AG10803 (cell line): ENCODE measurements at places on chromosomes 3 and 15.

DNA sequence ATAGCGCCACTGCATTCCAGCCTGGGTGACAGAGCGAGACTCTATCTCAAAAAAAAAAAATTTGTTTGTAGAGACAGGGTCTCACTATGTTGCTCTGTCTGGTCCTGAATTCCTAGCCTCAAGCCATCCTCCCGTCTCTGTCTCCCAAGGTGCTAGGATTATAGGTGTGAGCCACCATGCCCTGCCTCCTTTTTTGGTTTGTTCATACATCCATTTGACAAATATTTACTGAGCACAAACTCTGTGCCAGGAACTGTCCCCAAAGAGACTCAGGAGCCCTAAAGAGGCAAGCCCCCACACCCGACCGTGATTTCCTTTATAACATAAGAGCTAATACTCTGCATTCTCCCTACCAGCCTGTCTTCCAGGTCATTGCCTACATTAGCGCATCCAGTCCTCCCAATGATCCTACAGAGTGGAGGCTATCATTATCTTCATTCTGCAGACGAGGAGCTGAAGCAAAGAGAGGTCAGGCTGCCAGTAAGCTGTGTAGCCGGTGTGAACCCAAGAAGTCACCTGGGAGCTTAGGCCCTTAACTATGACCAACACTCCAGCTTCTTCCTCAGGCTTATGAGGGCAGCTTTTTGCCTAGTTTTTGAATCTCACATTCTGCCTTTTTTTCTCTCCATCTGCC lies 6.3 kb upstream of the PXK start:
- no peak for DNase-seq

DNA sequence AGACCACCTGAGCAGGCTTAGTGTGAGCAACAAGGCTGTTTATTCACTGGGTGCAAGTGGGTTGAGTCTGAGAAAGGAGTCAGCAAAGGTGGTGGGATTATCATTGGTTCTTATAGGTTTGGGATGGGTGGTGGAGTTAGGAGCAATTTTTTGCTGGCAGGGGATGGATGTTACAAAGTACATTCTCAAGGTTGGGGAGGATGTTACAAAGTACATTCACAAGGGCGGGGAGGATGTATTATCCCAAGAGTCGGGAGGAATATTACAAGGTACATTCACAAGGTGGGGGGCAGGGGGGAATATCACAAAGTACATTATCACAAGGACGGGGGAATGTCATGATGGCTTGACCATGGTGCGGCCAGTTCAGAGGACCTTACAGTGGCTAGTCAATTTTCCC lies 32.9 kb upstream of the OSBPL11 start:
- no peak for DNase-seq

GRCh38 chr15:99169769-99170311 lies 65.0 kb downstream of the SYNM start:
- DNase-seq, result peak; percentile 61

DNA sequence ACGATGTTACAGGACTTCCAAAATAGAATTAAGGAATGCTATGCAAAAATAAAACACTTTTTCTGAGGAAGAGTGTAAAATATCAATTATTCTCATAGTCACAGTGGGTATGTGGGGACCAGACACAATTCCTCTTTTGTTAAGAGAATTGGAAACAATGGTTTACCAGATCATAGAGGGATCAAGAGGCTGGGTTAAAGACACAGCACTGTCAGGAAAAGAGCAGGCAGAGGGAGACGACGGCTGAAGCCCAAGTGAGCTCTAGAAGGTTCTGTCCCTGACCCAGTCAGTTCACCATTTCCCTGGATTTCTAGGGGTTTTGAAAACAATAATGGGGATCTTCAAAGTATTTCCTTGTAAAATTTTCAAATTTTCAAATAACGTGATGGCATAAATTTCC lies 54.0 kb upstream of the POLR2M start:
- no peak for DNase-seq

DNA sequence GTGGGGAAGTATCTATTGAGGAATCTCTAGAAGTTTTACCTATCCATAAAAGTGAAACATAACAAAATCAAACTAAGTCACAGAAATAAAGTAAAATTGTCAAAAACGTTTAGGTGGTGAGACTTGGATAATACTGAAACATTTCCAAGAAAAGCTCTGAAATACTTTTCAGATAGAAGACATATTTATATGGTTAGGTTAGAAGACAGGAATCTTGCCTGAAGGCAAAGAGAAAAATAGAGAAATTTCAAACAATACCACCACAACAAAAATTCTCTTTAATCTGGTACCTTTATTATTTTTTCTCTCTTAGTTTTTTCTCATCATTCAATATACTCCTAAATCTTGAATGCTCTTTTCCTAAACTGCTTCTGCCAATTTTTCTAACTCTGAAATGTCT lies 222.7 kb upstream of the PLSCR5 start:
- no peak for DNase-seq

DNA sequence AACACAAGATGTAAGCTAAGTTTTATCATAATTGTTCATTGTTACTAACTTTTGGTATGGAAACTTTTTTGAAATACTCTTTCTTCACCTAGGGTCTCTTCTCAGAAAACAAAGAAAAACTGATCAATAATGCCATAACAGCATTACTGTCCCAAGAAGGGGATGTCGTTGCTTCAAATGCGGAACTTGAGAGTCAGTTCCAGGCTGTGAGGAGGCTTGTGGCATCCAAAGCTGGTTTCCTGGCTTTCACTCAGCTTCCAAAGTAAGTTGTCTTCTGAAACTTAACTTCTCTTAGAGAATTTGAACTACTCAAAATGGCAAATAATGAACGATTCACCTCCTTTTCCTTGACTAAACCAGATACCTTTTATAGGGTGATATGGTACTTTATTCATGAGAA lies 39.3 kb downstream of the DNAJC13 start:
- DNase-seq, result no peak

DNA sequence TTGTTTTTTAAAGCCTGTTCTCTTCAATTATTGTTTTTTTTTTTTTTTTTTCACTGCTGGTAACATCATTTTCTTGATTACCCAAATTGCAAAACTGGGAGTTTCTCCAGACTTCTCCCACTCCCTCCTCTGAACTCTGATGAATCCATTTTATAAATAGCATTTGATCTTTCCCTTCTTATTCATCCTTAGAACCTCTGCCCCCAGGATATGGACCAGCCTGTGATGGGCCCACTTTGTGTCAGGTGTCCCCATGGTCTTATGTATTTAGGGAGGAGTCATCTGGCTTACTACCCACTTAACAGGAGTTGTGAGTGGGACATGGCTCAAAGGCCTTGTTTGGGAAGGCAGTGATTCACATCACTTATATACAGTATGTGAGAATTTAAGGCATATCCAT lies 57.7 kb downstream of the REC114 start:
- no peak for DNase-seq

DNA sequence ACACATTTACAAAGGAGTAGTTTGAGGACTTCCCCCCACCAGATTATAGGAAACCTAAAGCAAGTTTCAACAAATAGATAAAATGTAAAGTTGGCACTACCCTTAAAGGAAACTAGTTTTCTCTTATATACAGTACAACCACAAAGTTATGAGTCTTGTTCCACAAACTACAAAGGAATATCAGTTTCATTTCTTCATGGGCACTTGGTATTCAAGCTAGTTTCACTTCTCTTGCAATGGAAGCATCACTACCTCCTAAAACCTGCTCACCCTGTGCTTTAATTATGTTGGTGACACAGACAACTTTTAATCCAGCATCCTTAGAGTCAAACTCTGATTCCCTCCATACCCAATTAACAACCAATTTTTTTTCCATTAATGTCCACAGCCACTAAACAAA lies 707.0 kb downstream of the ROBO2 start:
- DNase-seq, result no peak

DNA sequence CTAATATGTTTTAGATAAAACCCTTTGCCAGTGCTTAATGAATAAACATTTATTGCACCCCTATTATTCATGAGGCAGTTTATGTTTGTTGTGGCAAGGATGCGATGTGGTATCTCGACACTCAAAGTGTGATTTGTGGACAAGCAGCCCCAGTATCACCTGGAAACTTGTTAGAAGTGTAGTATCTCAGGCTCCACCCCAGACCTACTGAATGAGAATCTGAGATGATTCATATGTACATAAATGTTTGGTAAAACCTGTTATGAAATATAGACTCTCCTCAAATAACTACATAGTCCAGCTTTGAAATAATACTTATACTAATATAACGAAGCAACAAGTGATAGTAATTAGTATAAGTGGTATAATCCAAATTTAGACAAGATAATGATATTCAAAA lies 914.8 kb downstream of the TUSC7 start:
- DNase-seq, result no peak

DNA sequence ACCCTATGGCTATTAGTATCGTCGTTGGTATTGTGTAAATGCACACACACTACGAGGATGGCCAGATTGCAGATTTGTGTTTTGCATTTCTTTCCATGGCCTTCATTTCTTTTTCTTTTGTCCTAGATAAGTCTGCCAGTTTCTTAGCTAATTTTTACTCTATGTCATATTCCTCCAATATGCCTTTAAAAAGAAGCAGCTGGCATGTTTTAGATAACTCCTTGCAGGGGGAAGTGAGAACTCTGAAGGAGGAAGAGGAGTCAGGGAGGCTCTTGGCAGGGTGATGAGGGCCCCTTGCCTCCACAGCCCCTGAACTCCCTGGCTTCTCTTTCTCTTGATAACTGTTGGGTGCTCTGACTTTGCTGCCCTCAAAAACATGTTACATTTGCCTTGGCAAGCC lies 244.0 kb downstream of the GABRG3 start:
- no peak for DNase-seq

GRCh38 chr3:151452841-151453240 lies 8.0 kb downstream of the IGSF10 start:
- no peak for DNase-seq

GRCh38 chr3:114958930-114959329 lies 188.2 kb downstream of the ZBTB20 start:
- DNase-seq, result no peak

GRCh38 chr3:179304605-179305004 lies 18.2 kb upstream of the ZNF639 start:
- DNase-seq, result no peak

- DNase-seq, result peak; percentile 29
Measured at GRCh38 chr3:63043631-63044030, 168.4 kb upstream of the CADPS start.

DNA sequence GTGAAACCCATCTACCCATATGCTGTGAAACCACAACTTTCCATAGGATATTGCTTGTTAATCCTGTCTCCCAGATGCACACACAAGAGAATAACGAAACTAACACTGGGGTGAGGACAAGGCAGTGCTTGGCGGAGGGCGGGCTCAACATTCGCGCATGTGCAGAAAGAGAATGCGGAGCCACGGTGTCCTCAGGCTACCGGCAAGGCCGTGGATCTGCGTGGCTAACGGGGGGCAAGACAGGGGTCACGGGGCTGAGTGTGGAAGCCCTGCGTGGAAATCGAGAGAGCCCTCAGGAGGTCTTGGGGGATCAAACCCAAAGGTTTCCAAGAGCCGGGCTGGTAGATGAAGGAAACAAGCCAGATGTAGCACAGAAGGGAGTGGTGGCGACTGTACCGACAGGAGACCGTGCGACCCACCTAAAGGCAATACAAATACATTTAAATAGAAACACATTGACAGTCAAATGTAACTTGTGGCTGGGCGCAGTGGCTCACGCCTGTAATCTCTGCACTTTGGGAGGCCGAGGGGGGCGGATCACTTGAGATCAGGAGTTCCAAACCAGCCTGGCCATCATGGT lies 48.5 kb upstream of the TRA2B start:
- DNase-seq, result peak; percentile 57

- DNase-seq, result no peak
Measured at GRCh38 chr3:45042162-45042561, 16.1 kb downstream of the CLEC3B start.

GRCh38 chr15:90348456-90348855 lies 3.6 kb upstream of the ZNF774 start:
- DNase-seq, result no peak

DNA sequence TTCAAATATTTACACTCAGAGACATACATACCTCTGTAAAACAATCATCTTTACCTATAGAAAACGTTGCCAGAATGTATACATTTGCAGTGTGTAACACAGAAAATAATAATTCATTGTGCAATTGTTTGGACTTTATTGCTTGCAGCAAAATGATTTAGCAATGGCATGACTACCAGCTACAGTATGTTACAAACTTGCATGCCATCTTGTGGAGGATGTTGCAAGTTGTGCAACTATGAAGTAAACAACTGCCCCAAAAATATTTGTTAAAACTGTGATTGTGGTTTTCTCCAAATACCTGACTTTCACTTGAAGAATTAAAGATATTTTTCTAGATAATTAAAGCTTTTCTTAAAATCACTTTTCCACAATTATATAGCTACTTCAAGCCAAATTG lies 27.1 kb upstream of the C3orf49 start:
- peak; percentile 89 for DNase-seq
